ENCODE measurements at places on chromosomes 13 and 19. TPM values are rescaled to one million over a fixed set of nuclear protein-coding genes. Genes with fewer than 3 reads are reported as not detected.
A peak's percentile ranks its signal among the peaks of the same experiment; 100 is the strongest.

GRCh38 chr13:97258801-97259200 is 36.7 kb downstream of the MBNL2 start:
- no peak for DNase-seq

NLRP9 gene
- total RNA-seq, result not detected

DNA sequence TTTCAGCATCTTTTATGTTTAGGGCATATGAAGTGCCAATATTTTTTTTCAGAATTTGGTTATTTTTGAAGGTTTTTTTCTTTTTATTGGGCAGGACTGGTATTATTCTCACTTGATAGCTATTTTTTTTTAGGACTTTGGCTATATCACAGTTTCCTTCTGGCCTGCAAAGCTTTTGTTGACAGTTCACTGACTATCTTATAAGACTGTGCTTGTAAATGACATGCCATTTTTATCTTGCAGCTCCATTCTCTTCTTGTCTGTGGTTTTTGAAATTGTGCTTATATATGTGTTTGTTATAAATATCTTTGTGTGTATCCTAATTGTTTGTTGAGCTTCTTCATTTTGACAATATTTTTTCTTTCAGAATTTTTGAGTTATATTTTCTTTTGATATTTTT is 26.4 kb upstream of the ZNF431 start:
- DNase-seq, result no peak

DNA sequence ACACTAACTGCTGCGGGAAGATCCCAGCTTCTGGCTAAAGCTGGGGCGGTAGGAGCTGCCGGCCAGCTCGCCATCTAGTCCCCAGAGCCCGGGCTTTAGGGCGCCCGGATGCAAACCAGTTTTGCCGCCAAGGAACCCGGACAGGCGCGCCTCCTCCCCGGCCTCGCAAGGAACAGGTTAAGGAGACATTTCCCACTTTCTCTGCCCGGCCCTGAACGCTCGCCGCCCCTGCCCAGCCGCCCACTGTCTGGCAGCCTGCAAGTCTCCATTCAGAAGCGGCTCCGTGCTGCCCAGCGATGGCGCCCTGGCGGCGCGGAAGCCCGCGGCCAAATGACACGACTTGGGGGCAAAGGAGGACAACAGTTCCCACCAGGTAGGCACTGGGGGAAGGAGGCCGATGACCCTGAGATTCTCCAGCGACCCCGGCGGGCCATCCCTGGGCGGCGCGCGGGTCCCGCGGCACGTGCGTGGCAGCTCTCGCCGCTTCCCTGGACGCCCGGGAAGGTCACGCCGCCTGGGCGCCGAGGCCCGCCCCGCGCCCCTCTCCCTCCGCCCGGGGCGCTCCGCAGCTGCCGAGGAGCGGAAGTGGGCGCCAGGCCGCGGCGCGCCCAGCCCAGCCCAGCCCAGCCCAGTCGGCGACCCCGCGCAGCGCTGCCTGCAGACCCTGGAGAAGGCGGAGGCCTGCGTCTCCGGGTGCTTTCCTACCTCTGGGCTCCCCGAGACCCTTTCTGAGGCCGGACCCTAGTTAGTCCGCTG is 42.2 kb upstream of the HNRNPA1L2 start:
- peak; percentile 30 for DNase-seq

- DNase-seq, result no peak
These were observed 12.5 kb downstream of the AP1M1 start for GRCh38 chr19:16210168-16210567.

RETN gene
- 1.5 TPM for total RNA-seq

GRCh38 chr13:106210324-106210723 is 325.1 kb downstream of the EFNB2 start:
- DNase-seq, result no peak

DNA sequence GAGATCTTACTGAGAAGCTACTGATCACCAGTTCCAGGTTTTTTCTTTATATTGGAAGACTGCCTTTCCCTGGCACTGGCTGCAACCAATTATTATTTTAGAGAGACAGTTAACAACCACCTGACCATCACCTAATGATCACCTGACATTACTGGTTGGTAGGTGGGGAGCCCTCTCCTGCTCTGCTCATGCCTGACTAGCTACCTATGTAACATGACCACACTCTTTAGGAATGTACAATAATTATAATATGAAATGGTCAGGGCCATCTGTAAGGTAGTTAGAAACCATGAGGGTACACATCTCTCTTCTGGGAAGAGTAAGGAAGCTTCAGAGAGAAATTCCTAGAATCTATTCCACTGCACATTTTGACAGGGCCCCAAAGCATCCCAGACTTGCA is 59.0 kb upstream of the SCEL start:
- DNase-seq, result no peak

ZNF497 gene
- total RNA-seq, result 4.9 TPM

DNA sequence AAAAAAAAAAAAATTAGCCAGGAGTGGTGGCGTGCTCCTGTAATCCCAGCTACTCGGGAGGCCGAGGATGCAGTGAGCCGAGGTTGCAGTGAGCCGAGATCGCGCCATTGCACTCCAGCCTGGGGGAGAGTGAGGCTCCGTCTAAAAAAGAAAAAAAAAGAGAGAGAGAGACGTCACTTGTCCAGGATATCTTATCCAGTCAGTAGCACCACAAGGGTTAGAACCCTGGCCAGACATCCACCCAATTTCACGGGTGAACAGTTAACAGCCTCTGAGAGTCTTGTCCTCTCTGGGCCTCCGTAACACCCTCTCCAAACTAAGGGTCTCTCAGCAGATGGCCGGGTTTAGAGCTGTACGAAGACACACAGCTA is 917 bp upstream of the CLPTM1 start:
- no peak for DNase-seq

DNA sequence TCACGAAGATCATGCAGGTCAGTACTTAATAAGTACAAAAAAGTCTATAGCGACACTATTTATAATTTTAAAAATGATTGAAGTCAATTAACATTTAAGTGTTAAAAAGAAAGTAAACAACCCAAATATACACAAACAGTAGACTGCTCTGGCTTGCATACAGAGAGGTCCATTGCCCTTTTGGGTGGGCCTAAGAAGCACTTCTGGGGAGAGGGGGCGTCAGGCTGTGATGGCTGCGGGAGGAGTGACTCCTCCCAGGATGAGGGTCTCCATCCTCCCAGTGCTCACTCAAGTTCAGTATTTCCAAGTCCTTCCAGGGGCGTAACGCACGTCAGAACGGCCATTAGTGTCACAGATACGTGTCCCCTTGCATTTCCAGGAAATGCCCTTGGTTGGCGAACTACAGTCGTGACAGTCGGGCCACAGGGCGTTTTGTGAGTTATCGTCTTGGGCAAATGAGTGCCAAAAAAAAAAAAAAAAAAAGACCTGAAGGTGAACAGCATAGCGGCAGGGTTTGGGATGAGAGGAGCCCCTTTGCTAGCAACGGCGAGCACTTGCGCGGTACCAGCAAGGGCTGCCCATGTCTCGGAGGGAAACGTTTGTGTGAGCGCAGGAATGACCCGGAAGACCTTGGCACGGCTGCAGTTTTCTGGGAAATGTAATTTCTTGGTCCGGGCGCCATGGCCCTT is at the start of gene SCGB2B2:
SCGB2B2 (minus strand) TSS at position 463 of the 689 bp plus-strand sequence. CDS start 82,596 bp downstream, outside the sequence.
- peak; percentile 87 for DNase-seq

- no peak for DNase-seq
These were observed 11.7 kb downstream of the ZNF66 start for GRCh38 chr19:20787786-20788185.

DNA sequence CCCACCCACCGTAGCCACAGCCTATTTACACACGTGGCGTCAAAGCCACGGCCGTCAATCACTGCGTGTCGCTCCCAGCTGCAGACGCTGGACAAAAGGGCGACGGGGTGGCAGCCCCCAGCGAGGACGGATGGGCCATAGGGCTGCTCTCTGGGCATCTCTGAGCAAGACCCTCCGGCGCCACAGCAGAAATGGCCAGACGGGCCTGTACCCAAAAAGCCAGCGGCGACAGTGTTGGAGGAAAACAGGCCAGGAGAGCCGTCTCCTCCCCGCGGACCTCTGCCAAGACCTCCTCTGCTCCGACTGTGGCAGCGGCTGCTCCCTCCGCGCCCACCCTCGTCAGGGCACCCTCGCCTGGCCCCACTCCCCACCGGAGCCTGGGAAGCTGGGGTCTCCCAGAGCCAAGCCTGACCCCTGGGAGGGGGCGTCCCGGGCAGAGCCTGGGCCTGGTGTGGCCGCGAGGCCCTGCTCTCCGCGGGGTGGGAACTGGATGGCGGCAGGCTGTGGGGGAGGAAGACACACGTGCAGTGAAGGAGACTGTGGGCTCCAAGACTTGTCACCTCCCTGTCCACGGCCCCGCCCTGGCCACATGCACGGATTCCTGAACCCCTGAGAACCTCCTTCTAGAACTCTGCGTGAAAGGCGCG is 2.7 kb downstream of the C2CD4C start:
- DNase-seq, result no peak

- peak; percentile 37 for DNase-seq
These were observed 72.7 kb downstream of the DNAJC15 start for GRCh38 chr13:43095771-43096719.

GRCh38 chr19:50030937-50031336 is 5.1 kb downstream of the ZNF473 start:
- DNase-seq, result no peak

DNA sequence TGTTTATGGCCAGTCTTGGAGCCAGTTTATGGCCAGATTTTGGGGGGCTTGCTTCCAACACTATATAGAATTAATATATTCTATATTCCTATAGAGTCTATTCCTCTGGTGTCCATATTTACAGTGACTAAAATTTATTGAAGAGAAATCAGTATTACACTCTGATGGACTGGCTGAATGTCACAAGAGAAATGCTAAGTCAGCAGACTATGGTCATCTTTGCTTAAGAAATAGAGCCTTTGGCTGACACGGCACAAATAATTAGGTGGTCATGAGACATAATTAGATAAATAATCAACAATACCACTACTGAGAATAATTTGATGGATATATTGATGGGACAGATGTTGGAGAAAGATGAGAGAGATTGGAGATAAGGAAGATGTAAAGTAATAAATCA is 272.9 kb downstream of the SLITRK5 start:
- no peak for DNase-seq

ELSPBP1 gene
- total RNA-seq, result not detected

RPS16 gene
- total RNA-seq, result 106 TPM

GRCh38 chr13:44093607-44094564 is 214.2 kb downstream of the LACC1 start:
- DNase-seq, result peak; percentile 84

ADGRE2 gene
- 0.31 TPM for total RNA-seq

GRCh38 chr19:45508417-45508860 is 1.2 kb downstream of the VASP start:
- peak; percentile 60 for DNase-seq

ONECUT3 gene
- not detected for total RNA-seq

DNA sequence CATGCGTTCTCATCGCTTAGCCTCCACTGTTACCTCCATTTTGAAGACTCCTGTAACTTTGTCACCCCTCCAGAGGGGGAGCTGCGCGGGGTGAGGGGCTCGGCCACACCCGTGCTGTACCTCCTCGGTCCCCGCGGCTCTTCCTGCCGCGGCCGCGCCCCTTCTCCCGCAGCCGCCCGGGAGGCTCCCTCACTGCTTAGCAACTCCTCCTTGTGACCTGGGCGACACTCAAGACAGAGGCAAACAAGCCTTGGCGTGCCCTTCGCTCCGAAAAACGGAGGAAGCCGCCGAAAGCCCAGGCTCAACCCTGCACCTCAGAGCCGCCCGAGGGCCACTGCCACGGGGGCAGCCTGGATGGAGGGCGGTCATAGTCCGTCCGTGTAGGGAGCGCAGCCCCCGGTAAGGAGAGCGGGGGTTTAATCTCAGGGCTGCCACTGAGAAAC is 494.3 kb downstream of the FOXO1 start:
- DNase-seq, result no peak

- peak; percentile 81 for DNase-seq
These were observed 1.0 kb downstream of the IRF2BP1 start for GRCh38 chr19:45884682-45885555.

DNA sequence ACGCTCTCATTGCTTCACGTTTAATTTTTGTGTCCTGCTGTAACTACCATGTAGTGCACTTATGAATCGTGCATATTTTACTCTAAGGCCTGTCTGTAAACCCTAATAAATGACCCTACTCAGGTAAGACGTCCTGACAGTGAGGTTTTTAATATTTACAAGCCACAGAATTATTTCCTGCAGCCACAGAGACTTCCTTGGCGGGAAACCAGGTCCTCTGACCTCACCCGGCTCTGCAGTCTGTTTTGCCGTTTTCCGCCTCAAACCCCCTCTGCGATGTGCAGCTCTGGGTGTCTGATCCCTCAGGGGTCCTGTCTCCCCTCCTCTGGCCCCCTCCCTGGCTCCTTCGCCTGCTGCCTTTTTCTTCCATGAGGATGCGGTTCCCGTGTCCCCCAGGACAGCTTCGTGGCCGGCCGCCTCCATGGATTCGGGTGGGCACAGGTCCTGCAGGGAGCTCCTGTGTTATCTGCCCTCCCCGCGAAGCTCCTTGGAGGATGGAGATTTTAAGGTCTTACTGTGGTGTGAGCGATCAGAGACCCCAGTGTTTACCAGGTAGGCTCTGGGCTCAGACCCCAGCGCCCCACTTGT is 66.3 kb downstream of the MCF2L start:
- no peak for DNase-seq

TNNI3 gene
- total RNA-seq, result 1.7 TPM
